CD4-positive, alpha-beta T cell treated with Interleukin-2 at 100 ng/mL for 4 hours (primary cell): ENCODE measurements at places on chromosomes 6 and 20.

- DNase-seq = peak; percentile 64
Observed at GRCh38 chr20:50980851-50981713, 22.5 kb downstream of the MOCS3 start.

- DNase-seq = no peak
Observed at GRCh38 chr20:59223182-59223601, 59.6 kb downstream of the ZNF831 start.

- DNase-seq = no peak
Observed at GRCh38 chr20:9215539-9215938, 146.7 kb downstream of the PLCB4 start.

DNA sequence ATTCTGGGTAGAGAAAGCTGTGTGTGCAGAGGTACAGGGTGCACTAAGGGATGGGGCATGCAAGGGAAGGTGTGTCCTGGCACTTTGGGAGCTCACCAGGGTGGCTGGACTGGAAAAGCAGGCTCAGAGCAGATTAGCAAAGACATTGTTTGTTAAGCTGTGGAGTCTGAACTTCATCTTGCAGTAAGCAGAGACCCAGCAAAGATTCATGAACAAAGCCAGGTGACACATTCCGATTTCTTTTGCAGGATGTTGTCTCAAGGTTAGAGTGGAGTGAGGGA, 28.8 kb downstream of the DUSP22 start:
- DNase-seq = no peak

DNA sequence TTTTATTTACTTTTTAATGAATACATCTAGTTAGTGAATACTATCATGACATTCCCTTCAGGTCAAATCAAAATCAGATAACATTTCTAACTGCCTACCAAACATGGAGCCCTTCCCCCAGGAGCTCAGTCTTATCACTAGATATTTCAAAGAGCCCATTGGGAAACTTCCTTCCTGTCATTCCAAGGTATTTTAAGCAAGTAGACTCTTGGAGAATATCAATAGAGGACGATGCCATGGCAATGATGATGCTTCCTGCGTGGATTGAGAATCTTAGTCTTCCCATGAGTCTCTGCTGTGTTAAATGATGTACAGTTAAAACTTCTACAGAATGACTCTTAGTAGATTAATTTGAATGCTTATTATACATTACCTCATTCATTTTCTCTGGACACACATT, 384.9 kb downstream of the CENPW start:
- no peak for DNase-seq

DNA sequence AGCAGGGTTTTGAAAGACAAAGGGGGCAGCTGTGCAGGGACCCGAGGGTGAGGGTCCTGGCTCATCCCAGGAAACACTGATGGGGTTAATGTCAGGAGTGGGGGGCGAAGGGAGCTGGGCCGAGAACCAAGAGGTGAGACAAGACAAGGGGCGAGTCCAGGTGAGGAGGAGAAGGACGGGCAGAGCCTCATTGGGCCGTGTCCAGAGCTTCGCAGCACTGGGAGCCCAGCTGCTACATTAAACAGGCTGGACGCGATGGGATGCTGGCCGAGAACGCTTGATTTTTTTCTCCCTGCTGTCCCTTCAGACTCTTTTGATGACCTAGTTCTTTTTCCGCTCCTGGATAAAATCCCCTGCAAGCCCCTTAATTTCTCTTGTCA, 172.8 kb upstream of the SNX9 start:
- no peak for DNase-seq

DNA sequence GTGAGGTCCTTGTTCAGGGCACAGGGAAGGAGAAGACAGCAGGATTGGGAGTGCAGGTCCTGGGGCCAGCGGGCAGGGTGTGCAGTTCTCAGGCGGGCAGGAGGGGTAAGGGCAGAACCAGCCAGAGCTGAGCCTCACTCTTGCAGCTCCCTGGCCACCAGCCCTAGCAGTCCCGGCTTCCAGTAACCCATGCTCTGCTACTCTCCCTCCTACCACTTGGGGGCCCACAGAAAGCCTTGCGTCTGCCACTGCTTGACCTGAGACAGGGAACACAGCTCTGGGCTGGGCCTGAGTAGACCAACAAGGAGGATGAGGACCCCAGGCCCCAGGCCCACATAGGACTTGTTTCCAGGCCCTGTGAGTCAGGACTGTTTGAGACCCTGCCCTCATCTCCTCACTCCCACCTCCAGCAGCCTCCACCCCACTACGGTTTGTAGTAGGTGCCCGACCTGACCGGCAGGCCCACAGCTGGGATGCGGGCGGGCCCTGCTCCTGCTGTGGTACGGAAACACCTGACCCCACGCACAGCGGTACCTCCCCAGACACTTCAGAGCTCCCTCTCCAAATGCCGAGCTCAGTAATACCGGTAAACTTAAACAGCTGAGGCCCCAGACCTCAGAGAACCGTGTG, 39.2 kb downstream of the KCNK5 start:
- no peak for DNase-seq

GRCh38 chr20:45064812-45065211, 36.1 kb downstream of the KCNS1 start:
- DNase-seq = no peak

GRCh38 chr20:34892671-34893070, 16.3 kb downstream of the ACSS2 start:
- DNase-seq = no peak

- no peak for DNase-seq
Observed at GRCh38 chr6:130625825-130626527, 201.2 kb upstream of the SMLR1 start.

DNA sequence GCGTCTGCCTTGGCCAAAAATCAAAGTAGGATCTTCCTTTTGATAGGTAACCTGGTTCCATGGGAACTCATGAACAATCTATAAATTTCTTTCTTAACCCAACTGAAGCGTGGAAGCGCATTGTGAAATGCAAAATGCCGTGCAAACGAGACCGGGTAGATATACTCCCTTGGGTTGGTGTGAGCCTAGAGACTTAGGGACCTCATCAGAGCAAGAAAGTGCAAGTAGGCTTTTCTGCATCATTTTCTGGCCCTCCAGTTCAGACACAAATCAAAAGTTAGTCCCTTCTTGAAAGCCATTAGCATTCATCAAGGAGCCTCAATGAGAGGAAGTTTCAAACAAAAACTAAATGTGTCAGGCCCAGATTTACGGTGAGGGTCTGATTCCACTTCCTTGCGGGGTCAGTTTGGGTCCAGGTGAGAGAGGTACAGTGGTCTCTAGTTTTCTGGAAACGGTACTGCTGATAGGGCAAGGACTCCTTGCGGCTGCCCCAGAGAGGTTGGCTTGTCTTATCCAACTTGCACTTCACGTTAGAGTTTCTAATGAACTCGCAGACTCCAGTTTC, 5.3 kb upstream of the ZNF184 start:
- no peak for DNase-seq

GRCh38 chr6:14221564-14222279, 104.2 kb downstream of the CD83 start:
- no peak for DNase-seq

GRCh38 chr6:72621291-72622093, at the start of gene KCNQ5:
Gene KCNQ5, plus strand, starts transcription at chr6:72622064.
- no peak for DNase-seq

DNA sequence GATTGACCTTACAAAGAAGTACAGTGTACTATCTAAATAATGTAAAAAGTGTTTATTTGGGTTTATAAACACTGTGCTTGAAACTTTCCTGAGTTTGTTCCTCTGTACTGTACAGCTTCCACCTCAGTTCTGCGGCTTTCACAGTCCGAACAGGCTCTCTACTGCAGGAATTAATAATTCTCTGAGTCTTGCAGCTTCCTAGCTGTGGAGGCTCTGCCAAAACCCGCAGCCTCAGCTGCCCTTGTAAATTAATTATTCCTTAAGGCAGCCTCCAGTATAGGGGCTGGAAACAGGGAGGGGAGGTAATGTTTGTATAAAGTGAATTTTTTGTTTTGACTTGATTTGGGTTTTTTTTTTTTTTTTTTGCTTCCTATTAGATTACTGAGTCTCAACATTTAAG, 19.2 kb downstream of the TSPYL4 start:
- no peak for DNase-seq

- DNase-seq = no peak
Observed at GRCh38 chr20:36862857-36863668, 12.9 kb upstream of the TLDC2 start.

DNA sequence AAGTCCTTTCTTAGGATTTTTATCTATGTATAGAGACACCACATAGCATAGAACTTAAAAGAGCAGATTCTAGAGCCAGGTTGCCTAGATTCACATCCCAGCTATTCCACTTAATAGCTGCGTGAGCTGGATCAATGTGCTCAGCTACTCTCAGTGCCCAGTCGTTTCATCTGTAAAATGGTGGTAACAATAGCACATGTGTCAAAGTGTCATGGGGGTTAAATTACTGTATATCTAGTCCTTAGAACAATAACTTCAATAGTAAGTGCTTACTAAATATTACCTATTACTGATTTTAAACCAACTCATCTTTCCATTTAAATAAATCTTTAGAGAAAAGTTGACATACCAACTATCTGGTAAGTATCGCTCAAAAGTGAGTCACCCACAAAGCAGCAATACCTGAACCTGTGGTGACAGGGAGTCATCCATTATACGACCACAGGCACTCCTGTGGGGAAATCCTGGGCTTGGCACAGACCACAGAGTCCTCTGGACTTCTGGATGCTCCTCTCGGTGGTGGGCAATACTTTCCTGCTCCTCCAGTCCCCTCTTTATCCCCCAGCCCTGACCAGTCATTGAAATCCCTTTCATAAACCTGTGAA, 154.8 kb downstream of the PDSS2 start:
- DNase-seq = no peak

GRCh38 chr6:56214703-56215101, 32.7 kb downstream of the COL21A1 start:
- DNase-seq = no peak

DNA sequence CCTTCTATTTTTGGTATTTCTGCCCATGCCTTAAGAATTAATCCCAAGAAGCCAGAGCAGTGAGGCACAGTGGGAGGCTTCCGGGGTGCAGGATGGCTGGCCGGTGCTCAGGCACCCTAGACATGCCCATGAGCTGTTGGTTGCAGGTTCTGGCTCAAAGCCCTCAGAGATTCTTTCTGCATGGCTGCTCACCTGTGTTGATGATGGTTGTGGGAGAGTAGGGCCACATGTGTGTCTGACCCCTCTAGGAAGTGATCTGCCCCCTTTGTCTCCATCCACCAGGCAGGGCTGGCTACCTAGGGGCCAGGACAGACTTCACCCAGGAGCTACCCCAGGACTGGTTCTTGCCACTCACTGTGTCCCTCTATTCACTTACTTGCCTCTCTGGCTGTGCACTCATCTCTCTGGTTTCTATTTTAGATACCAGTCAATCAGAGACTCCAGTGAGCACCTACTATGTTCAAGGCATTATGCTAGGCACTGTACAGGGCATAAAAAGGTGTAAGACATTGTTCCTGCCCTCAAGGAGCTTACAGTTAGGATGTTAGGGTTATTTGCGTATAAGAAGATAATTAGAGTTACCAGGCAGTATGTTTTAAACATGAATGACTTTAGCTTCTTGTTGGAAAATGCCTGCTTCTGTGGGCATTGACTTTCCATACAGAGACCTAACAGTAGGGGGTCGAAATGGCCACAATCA, 16.8 kb downstream of the CD83 start:
- no peak for DNase-seq

DNA sequence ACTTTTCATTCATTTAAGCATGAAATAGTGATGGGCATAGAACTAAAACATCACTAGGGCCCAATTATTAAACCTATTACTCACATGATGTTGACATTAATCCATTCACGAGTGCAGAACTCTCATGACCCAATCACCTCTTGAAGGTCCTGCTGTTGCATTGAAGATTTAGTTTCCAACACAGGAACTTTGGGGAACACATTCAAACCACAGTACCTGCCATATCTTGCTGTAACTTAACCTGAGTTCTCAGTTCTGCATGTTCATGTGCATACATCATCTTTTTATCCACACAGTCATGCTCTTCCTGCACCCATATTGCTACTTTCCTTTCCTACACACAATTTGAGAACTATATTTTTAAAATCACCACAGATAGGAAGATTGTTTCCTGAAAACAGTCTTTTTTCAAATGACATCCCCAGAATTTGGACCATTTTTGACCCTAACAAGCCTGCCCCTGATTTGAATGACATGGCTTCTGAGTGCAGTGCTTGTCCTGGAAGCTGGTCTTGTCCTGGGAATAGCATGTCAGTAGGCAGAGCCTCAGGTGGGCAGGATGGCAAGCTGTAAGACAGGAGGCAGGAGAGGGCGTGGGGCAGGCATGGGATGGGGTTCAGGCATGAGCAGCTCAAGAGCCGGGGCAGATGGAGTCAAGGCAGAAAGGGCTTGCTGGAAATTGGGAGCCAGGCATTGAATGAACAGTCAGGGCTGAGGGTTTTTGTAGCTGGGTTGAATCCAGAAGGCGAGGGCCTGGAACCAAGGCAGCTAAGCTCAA, 49.2 kb upstream of the FOXC1 start:
- no peak for DNase-seq

DNA sequence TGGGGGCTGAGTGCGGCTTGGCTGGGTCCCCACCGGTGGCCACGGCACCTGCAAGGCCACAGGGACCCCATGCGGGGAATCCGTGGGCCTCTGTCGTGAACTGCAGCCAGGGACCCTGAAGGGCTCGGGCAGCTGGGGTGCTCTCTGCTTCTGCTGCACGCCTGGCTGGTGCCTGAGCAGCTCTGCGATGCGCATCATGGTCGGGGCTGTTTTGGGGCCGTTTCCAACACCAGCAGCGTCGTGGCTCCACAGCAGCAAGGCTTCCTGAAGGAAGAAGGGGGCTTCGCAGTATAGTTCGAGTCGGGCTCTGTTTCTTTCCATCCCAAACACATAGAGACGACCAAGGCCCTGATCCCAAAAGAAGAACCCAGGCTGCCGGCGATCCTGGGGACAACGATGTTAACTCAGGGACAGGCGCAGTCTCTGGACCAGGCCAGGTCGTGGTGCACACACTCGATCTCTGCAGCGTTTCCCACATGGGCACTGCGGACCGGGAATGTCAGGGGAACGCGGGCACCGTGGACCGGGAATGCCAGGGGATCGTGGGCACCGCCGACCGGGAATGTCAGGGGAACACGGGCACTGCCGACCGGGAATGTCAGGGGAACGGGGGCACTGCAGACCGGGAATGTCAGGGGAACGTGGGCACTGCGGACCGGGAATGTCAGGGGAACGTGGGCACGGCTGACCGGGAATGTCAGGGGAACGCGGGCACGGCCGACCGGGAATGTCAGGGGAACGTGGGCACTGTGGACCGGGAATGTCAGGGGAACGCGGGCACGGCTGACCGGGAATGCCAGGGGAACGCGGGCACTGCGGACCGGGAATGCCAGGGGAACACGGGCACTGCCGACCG, 36.8 kb upstream of the BHLHE23 start:
- DNase-seq = no peak

DNA sequence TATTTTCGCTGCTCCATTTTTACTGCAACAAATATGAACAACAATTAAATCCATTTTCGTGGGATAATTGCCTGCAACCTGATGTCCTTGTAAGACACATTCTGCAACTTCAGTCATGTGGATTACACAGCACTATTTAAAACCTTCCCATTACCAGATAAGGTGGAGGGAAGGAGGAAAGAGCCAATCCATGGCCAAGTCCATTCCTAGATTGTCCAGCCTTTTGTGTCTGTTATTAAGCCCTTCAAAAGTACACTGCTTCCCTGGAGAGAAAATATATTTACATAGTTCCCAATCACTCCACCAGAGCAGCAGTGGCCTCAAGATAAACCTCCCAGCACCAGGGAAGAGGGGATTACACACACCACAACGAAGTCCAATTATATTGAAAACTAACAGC, 347.9 kb downstream of the CDH26 start:
- no peak for DNase-seq
